ENCODE measurements at places on chromosomes 4 and X.

DNA sequence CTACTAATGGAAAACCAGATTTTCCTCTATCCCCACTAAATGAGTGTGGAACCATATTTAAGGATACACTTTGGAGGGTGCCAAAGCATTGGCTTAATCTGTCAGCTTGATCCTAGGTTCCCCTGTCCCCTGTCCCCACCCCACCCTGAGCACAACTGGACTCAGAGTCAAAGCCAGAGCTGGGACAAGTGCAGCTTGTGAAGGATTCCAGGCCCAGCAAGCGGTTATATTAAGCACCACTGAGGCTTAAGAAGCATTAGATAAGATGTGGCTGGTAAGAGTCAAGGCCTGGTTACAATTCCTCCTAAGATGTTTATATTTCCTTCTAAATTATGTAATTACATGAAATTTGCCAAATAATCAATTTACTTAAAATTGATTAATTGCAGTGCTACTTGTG, 350.0 kb upstream of the GATB start:
- no peak for DNase-seq

DNA sequence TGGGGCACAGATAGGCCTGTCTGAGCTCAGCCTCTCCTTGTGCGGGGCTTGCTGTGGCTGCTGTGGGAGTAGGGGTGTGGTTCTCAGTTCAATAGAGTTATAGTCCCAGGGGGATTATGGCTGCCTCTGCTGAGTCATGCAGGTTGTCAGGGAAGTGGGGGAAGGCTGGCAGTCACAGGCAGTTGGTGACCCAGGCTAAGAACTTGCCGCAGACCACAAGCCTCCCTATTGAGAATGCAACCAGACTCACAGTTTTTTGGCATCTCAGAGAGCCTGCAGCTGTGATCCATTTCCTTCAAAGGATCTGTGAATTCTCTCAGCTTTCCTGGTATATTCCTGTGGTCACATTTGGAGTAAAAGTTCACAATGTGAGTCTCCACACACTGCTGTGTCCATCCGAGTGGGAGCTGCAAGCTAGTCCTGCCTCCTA, 364.9 kb downstream of the ZNF674 start:
- DNase-seq = no peak

GRCh38 chr4:27270435-27270834, 409.8 kb downstream of the STIM2 start:
- DNase-seq = no peak

GRCh38 chr4:140186651-140187315, 32.8 kb upstream of the MAML3 start:
- DNase-seq = no peak

GRCh38 chrX:21151051-21151450, 223.2 kb upstream of the CNKSR2 start:
- no peak for DNase-seq

DNA sequence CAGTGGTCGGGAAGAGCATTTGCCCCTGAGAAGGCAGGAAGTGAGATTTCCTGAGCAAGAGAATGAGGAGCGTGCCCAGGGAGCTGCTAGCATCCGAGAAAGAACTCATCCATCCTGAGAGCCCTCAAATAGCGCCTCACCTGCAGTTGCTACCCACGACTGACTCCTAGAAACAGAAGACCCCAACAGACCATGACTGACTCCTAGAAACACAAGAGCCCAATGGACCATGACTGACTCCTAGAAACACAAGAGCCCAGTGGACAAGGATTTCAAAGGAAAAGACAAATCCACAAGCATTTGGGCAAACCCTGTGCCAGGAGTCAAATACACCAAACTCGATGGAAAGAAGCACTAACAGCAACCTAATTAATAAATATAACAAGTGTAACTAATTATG, 575.2 kb upstream of the FRG1 start:
- no peak for DNase-seq

- DNase-seq = no peak
Measured at GRCh38 chr4:159743971-159744370, 641.1 kb downstream of the RAPGEF2 start.

GRCh38 chrX:155334486-155335336, at the start of gene CLIC2:
TSS of gene CLIC2 (minus strand) at chrX:155334614. CDS start at chrX:155334427, 187 bp downstream.
- DNase-seq = no peak

DNA sequence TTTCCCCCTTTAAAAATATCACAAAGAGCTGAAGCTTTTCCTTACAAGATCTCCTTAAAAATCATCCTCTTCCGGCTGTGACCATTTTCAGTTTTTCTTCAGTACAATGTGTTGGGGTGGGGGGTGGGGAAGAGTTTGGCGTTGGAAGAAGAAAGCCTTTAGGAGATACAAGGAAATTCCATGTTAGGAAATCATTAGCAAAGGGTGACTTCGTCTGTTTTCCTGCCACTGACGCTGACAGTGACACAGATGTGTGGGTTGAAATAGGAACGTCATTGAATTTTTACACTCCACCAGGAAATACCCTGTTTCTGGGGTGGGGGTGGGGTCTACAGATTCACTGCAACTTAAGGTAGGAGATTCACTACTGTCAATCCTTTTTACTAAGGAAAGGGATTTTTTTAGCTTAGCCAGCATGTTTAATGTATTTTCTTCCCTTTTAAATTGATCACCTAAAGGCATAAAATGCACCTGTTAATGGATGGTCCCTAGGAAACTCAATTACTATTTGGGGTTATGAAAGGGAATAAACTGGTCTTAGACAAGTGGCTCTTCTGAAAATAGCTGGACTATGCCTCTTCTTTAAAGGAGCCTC, 3.9 kb downstream of the MAMLD1 start:
- no peak for DNase-seq

GRCh38 chrX:10021461-10022272, 54.5 kb downstream of the CLDN34 start:
- DNase-seq = no peak

DNA sequence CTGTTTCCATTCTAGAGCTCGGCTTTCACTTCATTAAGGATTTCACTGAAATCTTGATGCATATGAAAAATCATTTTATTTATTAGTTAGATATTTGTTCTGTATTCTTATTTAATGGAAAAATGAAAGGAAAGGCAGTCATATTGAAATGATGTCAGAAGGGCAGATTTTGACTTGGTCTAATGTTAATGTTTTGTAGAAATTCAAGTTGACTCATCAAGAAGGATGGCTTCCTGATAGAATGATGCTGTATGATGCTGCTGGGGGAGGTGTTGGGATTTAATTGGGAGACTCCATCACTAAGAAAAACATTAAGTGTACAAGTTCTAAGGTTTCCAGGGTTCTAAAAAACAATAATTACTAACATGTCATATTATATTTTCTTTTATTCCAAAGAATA, 204.8 kb downstream of the PDGFC start:
- DNase-seq = no peak

DNA sequence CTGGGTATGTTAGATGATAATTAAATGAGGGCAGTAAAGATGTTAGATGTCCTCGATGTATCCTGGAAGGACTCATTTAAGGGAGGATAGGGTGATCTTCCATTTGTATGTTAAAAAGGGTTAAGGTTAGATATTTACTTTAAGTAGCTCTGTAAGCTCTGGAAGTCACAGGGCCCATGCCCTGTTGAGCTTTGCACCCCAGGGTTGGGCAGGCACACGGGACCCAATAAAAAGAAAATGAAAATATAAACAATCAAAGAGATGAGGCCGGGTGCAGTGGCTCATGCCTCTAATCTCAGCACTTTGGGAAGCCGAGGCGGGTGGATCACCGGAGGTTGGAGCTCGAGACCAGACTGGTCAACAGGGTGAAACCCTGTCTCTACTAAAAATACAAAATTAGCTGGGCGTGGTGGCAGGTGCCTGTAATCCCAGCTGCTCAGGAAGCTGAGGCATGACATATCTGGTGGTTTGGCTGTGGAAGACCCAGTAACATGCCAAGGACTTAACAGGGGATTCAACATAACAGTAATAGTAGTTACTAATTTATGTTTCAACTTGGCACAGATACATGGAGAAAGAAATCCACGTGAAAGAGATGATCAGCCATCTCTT, 16.9 kb upstream of the PHEX start:
- no peak for DNase-seq

DNA sequence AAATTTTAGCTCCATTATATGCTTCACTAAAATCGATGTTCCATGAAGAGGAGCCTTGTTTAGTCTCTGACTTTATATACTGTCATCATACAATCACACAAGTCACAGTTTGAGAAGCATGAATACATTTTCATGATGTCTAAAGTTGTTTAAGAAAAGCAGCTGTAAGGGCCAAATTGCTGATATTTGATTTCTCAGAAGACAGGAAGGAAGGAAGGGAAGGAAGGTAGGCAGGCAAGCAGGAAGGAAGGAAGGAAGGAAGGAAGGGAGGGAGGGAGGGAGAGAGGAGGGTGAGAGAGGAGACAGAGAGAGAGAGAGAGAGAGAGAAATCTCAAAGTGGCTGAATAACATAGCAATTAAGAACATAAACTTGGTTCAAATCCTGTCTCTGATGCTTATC, 153.7 kb downstream of the RTL9 start:
- DNase-seq = no peak

- no peak for DNase-seq
Measured at GRCh38 chr4:4866866-4867374, 7.5 kb downstream of the MSX1 start.

DNA sequence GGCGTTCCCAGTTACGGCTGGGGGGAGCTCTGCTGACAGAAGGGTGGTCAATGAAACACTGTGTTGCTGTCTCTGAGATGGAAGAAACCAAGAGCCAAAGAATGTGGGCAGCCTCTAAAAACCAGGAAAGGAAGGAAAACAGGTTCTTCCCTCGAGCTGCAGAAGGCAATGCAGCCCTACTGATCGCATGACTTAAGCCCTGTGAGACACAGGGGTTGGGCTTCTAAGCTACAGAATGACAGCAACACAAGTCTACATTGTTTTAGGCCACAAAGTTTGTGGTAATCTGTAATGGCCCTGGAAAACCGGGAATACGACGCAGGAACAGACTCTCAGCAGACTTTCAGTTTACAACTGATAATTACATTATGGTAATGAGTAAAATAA, 38.2 kb upstream of the MTNR1A start:
- no peak for DNase-seq

GRCh38 chr4:14452764-14453163, 549.5 kb upstream of the CPEB2 start:
- DNase-seq = no peak

GRCh38 chrX:115595049-115595448, 34.1 kb downstream of the PLS3 start:
- DNase-seq = no peak

DNA sequence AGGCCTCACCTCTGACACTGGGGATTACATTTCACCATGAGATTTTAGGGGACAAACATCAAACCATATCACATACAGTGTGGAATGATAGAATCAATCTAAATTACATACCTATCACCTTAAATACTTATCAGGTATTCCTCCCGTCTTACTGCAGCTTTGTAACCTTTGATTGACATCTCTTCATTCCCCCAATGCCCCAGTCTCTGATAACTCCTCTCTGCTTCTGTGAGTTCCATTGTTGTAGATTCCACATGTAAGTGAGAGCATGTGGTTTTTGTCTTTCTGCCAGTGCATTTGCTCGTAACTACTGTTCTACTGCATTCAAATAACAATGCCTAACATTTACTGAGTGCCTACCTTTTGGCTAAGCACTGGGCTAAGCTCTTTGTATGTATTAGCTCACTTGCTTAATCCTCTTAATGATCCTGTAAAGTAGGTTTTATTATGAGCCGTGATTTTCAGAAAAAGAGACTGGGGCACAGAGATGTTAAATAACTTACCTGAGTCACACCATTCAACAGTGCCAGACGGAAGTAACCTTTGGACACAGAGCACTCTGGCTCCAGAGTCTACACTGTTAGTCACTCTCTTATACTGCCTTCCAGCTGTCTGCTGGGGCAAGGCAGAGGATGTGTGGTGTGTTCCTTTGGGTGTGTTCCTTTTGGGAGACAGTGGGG, 63.7 kb upstream of the ESX1 start:
- no peak for DNase-seq

DNA sequence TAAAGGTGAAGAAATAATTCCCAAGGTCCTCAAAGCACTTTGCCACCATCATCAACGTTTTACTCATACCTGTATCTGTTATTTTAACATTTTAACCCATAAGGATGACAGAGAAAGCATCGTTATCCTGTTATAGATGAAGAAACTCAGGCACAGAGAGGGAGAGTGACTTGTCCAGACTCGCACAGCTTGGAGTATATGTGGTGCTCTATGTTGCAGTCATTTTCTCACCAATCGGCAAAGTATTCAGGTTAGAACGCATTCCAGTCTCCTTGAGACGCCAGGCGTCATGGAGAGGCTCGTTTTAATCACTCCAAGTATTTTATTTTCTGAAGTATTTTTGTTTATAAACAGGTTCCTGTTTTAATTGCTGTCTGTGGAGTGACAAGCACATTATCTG, 73.5 kb downstream of the IRF2 start:
- no peak for DNase-seq

- no peak for DNase-seq
Measured at GRCh38 chrX:18173494-18174180, 47.0 kb downstream of the BEND2 start.

- no peak for DNase-seq
Measured at GRCh38 chr4:187301923-187302322, 578.3 kb upstream of the FAT1 start.

DNA sequence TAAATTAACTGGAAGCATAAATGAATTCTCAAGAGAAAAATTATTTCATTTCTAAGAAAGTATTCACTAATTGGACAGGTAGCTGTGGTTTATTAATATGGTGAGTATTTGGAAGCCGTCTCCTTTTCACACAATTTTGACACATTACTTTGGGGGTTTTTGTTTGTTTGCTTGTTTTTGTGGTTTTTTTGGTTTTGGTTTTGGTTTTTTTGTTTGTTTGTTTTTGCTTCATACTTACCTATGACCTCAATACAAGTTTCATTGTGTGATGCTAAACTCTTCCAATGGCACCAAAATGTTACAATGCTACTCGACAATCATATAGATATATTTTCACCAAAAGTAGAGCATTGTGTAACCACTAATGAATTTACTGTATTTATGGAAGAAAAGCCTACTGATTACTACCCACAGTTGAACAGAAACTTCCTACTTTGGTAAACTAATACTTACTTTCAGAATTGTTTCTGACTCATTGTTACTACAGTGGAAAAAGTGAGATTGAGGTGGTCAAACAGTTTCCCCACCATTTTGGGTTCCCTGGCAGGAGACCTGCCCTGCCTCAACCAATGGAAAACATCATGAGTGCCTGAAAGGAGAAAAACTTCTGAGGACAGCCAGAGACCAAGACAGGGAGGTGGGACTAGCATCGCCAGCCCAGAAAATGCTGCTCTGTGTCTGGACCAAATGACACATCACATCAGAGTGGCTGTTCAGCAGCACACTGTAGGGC, 443.1 kb downstream of the HNRNPD start:
- no peak for DNase-seq

GRCh38 chrX:56600141-56600540, 36.7 kb downstream of the UBQLN2 start:
- DNase-seq = no peak

GRCh38 chr4:20433097-20433705, 181.5 kb downstream of the SLIT2 start:
- DNase-seq = no peak

GRCh38 chr4:151266497-151266896, 10.5 kb upstream of the PRSS48 start:
- no peak for DNase-seq

DNA sequence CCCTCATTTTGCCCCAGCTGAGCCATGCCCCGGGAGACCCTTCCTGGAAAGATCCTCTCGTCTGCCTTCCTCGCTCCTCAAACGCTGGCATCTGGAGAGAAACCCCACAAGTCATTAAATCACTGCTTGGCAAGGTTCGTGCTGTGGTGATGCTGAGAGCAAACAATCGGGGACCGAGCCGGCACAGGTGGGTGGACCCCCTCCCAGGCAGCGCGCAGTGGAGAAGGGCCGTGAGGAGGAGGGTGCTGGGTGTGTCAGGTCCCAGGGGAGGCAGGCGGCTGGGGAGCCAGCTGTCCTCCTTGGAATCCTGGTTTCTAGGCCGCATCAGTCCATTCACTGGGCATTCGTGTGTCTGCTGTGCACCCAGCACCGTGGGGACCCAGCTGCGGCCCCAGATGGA, 64.9 kb upstream of the PSAPL1 start:
- DNase-seq = no peak

Data from midbrain (tissue), 1 donor.